ENCODE measurements at places on chromosomes 6 and 20.

- no peak for DNase-seq
Observed at GRCh38 chr20:719068-719467, 43.5 kb upstream of the SCRT2 start.

GRCh38 chr6:165117121-165117520, 192.3 kb downstream of the C6orf118 start:
- no peak for DNase-seq

DNA sequence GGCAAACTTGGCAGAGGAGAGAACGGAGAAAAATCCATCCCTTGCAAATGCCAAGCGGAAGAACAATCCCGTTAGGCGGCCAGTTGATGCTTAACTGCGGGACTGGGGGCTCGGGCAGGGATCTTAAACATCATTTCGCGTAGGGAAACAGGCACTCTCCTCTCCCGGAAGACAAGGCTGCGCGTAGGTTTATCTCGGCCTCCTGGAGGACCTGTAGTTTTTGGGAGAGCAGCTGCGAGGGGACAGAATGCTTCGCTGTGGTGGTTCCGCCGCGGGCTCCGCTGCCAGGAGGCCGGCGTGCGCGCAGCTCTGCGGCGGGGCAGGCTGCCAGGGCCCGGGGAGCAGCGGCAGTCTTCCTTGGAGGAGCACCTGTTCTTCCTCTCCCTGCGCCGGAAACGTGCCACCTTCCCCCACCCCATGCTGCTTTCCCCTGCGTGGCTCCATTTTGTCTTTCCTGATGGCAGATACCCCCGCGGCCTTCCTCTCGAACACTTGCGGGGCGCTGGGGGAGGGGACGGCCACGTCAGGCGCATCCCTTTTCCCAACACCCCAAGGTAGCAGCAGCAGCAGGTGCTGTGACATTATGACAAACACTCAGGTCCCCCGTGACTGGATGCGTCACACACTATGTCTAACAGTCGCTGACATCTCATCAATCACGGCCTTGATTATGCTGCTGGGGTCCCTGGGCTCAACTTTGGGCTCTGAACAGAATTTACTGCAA, 230.7 kb upstream of the BTBD3 start:
- DNase-seq, result peak; percentile 29

GRCh38 chr6:144248476-144249301, 36.4 kb upstream of the UTRN start:
- peak; percentile 58 for DNase-seq

DNA sequence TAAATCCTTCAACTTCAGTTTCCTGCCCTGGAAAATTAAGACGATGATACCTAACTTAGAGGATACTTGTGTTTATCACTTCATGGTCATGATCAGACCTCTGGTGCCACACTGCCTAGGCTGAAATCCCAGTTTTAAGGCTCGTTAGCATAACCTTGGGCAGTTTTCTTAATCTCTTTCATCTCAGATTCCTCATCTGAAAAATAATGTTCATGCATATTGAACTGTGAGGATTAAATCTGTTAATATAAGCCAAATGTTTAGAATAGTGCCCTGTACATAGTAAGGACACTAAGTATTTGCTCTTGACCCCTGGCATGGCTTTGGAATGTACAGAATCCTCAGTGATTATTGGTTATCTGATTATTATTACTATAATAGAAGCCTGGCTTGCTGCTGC, 79.7 kb downstream of the OGFRL1 start:
- no peak for DNase-seq

- no peak for DNase-seq
Observed at GRCh38 chr6:9403736-9404135, 968.4 kb upstream of the SLC35B3 start.

GRCh38 chr6:94478133-94479005, 1059.0 kb upstream of the EPHA7 start:
- no peak for DNase-seq

Data from hematopoietic multipotent progenitor cell (in vitro differentiated cells).